ENCODE measurements at places on chromosomes 5 and 9.

DNA sequence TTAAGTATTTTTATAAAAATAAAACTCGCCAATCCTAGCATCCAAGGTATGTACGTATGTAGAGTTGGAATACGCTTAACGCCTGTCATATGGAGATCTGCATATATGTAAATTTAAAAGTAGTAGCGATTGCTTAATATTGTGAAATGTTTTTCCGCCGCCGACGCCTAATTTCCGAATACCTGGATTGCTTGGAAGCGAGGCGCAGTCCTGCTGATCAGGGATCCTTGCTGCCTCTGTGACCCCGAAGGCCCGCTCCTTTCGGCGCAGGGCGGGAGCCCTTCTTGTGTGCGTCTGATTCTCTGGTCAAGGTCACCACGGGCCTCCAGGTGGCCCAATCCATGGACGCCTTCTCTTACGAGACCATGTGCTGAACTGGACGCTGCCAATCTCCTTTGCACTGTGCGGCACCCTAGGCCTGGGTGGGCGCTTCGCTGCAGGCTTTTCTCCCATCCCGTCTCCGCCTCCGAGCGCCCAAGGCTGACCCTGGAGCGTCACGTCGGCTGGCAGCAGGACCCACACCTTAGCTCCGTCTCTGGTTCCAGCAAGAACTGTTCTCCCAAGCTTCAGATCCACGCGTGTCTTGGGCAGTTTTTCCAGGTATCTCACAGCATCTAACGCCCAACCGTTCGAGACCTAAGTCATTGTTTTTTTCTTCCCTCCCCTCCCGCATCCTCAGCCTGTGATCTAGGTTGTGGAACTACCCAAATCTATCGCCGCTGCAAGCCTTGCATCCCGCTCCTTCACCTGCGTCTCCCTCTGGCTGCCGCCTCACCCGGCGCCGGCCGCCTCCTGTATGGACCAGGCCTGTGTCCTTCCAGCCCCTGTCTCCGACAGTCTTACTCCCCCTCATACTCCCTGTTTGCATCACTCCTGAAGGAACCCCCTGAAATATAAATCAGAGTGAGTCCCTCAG is 3.6 kb upstream of the TRIM41 start:
- DNase-seq, result no peak

- peak; percentile 76 for DNase-seq
Measured at GRCh38 chr9:131277910-131278701, 1.8 kb upstream of the FAM78A start.

GRCh38 chr5:172571413-172571812 is 69.7 kb upstream of the NEURL1B start:
- DNase-seq, result no peak

DNA sequence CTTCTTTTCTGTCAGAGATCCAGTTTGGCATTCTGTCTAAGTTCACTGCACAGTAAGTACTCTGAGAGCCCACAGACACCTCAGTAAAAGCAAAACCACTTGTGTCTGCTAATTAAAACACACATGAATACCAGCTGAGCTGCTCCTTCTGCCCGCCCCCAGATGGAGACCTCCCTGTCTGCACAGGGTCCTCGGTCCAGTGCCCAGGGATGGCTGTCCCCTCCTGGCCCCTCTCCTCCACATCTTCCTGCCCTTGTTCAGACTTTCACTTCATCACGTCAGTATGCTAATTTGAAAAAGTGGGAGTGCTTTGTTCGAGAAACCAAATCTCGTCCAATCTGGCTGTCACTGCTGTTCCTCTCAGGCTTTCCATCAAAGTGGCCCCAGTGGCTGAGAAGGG is 43.5 kb downstream of the LIX1 start:
- DNase-seq, result no peak

DNA sequence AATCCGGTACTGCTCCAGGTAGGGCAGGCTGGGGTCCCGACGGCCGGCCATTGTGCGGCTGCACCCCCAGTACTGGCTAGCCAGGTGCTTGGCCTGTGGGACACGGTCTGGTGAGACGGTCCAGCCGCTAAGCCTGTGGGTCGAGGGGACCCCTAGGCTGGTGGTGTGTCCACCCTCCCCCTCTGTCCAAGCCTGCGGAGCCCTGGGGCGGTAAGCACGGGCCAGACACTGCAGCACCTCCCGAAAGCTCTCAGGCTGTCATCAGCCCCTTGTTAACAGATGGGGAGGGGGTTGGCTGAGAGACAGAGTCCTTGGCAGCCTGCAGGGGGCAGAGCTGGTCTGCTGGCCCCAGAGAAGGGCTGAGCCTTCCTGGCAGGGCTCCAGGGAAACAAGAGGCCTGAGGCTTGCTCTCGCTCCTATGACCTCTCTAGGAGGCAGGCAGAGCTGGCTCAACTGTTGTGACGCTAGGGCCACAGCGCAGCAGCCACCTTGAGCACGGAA is 11.8 kb upstream of the MRNIP start:
- DNase-seq, result no peak

DNA sequence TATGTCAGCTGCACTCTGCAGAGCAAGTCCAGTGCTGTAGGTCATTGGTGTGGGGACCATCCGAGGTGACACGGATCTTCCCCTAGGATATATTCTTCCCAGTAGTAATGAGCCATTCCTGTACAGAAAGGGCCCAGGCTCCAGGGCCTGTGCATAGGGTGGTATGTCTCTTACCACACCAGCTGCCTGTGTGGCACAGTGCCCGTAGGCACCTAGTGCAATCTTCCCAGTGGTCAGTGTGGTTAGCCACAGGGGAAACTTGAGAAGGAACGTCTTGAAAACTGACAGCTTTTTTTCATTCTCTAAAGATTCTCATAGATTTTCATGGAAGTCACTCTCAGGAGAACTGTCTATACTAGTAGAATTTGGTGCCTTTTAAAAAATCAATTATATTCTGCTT is 39.8 kb downstream of the CYSTM1 start:
- no peak for DNase-seq

DNA sequence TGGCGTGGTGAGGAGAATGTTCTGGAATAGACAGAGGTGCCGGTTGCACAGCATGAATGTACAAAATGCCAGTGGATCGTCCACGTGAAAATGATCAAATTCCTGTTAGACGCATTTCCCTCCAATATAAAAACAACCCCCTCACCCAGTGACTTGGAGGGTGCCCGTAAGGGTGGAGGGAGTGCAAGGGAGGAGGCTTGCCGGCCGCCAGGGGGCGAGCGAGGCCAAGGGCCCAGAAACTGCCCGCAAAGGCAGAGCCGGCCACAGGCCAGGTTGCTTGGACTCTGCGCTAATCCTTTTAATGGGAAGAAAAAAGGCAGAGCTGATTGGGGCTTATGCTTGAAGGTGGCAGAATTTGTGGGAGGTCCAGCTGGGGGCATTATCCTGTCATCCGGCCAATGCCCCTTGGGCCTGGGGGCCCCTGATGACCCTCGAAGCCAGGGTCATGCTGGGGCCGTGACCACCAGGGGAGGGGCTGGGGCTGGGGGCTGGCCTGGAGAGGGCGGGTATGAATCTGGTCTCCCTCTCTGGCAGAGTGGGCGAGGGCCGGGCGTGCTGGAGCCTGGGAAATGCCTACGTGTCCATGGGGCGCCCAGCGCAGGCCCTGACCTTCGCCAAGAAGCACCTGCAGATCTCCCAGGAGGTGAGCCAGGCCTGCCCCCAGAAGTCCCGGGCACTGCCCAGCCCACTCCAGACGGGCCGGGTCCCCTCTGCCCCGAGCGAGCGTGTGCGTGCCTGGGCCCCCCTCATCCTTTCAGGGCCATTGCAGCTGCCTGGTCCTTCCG is 12.0 kb downstream of the GPSM1 start:
- no peak for DNase-seq

GRCh38 chr9:114117996-114118830 is 19.1 kb upstream of the KIF12 start:
- DNase-seq, result no peak

GRCh38 chr5:157575381-157576020 is at the start of gene ADAM19:
TSS of gene ADAM19 (minus strand) at chr5:157575775. CDS start at chr5:157575696, 79 bp downstream.
- DNase-seq, result peak; percentile 44

- no peak for DNase-seq
Measured at GRCh38 chr9:34862043-34862442, 96.0 kb upstream of the PHF24 start.

GRCh38 chr5:132017738-132018625 is 6.5 kb upstream of the ACSL6 start:
- no peak for DNase-seq

DNA sequence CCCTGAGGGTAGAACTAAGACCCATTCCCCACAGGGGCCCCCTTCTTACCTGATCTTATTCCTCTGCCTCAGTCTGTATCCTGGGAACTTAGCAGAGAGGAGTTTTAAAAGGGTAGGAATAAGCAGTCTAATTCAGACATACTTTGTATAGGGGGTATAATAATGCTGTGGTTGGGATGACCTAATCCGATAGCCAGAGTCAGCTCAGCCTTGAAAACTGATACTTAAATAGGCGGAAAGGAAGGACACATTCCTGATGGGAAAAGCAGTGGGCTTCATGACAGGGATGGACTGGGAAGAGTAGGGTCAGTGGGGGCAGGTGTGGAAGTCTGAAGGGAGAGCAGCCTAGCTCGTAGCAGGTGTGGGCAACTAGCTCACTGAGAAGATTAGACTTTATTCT is 52.2 kb upstream of the TESK1 start:
- no peak for DNase-seq

GRCh38 chr5:156434471-156434870 is 107.5 kb downstream of the SGCD start:
- DNase-seq, result no peak

- no peak for DNase-seq
Measured at GRCh38 chr5:71563161-71563560, 24.0 kb upstream of the MCCC2 start.

DNA sequence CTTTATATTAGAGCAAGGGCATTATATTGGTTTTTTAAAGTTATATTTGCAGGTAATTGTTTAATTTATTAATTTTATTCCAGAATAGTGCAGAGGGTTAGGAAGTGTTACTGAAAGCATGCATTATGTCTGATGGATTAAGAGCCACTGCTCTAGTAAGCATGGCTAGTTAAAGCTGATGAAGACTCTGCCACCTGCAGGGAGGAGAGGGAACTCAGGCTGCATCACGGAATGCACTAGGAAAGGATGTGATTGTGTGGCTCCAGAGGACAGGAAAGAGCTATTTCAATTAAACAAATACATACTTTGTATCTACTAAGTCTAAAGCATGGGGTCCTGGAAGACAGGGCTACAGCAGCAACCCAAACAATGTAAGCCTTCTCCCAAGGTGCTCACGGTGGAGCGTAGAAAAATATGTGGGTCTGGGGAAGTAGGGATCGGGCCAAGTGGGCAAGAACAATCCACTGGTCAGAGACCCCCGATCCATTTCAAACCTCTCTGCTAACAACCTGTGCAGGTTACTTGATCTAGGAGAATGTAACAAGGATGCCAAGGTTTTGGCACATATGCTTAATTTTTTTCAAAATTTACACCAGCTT is 15.3 kb upstream of the GRXCR2 start:
- DNase-seq, result no peak

- no peak for DNase-seq
Measured at GRCh38 chr9:131800843-131801242, 61.0 kb upstream of the RAPGEF1 start.

DNA sequence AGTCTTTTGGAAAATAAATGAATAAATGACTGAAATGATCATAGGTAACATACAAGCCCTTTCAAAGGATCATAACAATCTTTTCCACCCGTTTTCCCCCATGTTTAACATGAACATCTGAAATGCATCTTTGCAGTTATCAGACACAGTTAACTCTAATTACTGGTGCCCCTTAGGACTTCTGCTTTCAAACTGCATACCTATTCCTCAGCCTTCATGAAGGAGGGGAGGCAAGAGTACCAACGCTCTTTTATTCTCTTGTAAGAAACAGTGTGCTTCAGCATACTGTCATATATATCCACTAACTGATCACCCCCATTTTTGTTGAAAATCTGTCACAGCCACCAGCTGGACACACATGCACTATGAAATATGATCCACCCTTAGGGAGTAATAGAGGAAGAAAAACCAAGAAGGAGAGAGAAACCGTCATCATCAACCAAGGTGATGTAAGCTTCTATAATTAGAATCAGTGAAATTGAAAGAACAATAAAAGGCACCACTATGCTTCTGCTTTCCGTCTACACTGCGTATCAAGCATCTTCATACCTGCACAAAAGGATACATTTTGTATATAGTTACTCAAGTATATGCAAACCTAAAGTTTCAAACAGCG is 98.7 kb downstream of the RAPGEF6 start:
- peak; percentile 6 for DNase-seq

- DNase-seq, result no peak
Measured at GRCh38 chr9:105126226-105126625, 118.2 kb upstream of the SLC44A1 start.

Measured in CD4-positive, alpha-beta T cell treated with Interleukin-6 at 100 ng/mL for 8 hours (primary cell).